Posterior cingulate gyrus (tissue), 11 donors: ENCODE measurements at places on chromosomes 1 and 21.

DNA sequence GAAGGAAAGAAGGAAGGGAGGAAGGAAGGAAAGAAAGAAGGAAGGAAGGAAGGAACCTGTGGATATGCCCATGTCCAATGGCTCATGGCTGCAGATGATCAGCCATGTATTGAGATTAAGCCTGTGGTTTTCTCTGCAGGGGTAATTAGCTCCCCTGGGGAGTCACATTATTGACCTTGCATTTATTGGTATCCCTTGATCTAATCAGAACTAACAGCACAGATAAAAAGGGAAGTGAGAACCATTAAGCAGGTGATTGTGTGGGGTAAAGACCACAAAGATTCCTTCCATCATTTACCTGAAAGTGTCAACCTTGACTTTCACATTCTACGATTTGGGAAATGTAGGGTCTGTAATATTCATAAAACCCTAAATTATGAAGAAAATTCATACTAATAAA lies 390.7 kb downstream of the BRINP2 start:
- no peak for DNase-seq

GRCh38 chr1:44717653-44718052 lies 13.3 kb downstream of the RNU5D-1 start:
- DNase-seq = no peak

DNA sequence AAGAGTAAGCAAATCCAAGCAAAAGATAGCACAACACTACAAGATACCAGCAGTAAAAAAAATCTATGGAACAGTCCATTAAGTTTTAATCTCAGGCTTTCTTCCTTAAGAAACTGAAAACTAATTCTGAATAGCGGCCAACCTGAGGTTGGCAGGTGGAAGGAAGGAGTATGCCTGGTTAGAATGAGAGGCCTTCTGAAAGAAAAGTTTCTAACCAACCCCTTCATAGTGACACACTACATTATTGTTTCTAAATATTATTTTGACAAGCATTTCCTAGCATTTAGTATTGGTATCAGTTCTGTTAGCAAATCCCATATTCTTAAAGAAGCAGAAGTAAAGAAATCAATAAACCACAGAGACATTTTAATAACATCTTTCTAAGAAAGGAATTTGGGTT lies 205.7 kb upstream of the PTBP2 start:
- DNase-seq = no peak

DNA sequence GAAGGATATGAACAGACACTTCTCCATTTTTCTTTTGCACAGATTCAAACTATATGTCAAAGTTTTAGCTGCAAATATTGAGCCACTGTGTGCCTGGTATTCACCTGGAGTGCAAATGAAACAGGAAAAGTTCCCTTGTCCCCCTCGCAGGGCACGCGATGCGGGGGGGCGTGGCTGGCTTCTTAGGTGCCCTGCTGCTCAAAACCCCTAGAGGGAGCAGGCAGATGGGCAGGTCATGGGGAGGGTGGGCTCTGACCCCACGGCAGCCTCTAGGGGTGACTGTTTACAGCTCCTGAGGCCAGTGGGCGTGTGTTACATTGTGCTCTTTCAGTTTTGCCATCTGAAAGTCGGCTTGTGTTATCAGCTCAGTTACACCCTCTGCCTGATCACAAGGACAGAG lies 931.2 kb upstream of the B3GALT2 start:
- no peak for DNase-seq

DNA sequence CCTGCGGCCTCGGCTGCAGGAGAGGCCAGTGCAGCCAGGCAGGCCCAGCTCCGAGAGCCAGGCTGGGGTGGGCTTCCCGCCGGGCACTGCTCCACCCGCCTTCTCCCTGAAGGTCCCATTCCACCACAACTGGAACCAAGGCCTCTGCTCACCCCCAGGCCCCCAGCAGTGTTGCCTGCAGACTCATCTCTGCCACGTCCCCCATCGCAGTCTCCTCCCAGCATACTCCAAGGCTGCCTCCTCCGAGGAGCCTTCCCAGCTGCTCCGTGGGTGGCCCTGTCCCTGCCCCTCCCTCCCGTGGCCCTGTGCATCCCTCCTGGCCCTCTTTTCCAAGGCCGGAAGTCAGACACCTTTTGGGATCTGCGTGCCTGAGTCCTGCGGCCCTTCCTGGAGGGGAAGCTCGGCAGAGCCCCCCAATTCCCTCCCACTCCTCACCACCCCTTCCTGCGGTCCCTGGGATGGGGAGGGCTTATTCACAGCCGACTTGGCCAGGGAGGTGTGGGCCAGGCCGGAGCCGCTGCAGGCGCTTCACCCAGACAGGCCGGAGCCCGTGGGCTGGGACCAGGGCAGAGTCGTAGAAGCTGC lies 47.6 kb downstream of the SLX9 start:
- no peak for DNase-seq

DNA sequence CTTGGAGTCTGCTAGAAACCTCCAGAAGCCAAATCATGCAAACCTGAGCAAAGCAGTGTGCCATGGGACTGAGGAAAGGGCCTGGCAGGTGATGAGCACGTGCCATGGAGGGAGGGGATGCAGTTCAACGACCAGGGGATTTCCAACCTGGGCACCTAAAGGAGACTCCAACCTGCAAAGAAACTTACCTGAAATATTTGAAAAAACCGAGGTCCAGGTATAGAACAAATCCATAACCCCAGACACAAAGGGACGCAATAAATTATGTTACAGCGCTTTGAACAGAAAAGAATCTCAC lies 8.9 kb downstream of the UBASH3A start:
- DNase-seq = no peak

- DNase-seq = peak; percentile 87
Measured at GRCh38 chr1:25766721-25767436, 33.1 kb upstream of the SELENON start.

- DNase-seq = no peak
Measured at GRCh38 chr21:46386734-46387088, 62.8 kb downstream of the PCNT start.

DNA sequence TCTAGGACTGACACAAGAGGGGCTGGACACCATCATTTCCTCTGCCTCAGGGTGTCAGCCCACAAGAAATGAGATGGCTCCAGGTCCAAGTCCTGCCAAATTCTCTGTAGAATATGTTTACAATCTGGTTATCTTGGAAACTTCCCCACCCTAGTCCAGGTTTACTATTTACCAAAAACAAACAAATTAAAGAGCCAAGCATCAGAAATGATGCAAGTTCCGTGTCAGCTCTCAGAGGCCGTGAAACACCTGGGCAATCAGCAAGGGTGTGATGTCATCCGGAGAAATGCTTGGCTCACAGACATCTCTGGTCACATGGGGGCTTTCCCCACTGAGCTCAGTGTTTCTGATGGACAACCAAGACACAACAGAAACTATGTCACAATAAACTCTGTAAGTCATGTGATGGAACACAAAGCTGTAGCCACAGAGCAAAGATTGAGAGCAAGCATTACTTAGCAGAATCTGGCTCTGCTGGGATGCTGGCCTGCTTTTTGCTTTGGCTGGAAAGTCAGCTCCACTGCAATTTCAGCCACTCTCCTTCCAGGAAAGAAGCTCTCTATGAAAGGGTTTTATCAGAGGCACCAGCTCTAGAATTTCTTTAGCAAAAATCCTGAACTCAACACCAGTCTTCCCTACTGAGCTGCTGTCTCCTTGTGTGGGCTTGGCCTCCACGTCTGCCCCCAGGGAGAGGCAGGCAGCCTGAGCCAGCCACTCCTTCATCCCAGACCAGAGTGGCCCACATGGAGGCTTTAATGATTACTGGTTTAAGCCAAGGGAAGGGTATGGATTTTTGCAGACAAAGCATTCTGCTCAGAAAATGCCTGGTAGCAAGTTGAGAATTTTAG lies 55.9 kb downstream of the NENF start:
- DNase-seq = peak; percentile 39

- DNase-seq = no peak
Measured at GRCh38 chr1:220281159-220281574, 8.9 kb upstream of the RAB3GAP2 start.

DNA sequence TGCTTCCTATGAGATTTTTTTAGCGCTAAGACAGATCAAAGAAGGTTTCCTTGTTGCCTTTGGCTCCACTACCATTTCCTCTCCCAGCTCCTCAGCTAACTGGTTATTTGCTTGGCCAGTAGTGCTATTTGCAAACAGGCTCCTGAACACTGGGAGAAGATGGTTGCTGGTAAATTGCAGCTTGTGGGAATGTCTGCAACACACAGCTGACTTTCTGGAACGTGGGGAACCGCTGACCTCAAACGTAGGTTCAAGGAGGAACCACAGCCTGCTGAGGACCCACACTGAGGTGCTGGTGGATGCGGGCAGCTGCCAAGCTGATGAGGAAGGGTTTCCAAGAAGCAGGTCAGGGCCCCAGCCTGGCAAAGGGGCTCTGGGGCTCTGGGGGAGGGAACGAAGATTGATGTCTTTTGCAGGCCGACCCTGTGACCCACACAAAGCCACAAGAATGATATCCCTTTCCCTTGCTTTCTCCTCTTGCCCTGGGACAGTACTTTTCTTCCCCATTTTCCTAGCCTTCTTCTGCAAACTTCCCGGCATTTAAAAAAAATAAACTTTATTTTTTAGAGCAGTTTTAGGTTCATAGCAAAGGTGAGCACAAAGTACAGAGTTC lies 24.8 kb downstream of the GNG4 start:
- DNase-seq = no peak

GRCh38 chr1:145706086-145706664 lies 993 bp downstream of the PDZK1 start:
- DNase-seq = no peak

DNA sequence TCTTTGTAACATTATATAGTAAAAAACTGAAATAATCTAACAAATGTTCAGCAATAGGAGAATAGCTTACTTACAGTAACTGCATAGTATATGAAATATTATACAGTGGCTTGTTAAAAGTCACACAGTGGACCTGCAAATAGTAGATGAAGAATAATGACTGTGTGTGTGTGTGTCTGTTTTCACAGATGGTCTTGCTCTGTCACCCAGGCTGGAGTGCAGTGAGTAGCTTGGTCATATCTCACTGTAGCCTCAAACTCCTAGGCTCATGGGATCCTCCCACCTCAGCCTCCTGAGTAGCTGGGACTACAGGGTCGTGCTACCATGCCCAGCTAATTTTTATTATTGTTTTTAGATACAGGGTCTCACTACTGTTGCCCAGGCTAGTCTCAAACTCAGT lies 67.3 kb upstream of the KIAA1614 start:
- no peak for DNase-seq

- DNase-seq = no peak
Measured at GRCh38 chr1:208835097-208835463, 590.9 kb upstream of the PLXNA2 start.

GRCh38 chr1:23825762-23826522 lies 713 bp upstream of the HMGCL start:
- no peak for DNase-seq

GRCh38 chr1:168637350-168637991 lies 61.1 kb downstream of the XCL1 start:
- no peak for DNase-seq

GRCh38 chr1:204971517-204972336 lies 71.3 kb upstream of the CNTN2 start:
- DNase-seq = no peak

- DNase-seq = no peak
Measured at GRCh38 chr1:172929006-172929405, 121.7 kb downstream of the TNFSF18 start.

DNA sequence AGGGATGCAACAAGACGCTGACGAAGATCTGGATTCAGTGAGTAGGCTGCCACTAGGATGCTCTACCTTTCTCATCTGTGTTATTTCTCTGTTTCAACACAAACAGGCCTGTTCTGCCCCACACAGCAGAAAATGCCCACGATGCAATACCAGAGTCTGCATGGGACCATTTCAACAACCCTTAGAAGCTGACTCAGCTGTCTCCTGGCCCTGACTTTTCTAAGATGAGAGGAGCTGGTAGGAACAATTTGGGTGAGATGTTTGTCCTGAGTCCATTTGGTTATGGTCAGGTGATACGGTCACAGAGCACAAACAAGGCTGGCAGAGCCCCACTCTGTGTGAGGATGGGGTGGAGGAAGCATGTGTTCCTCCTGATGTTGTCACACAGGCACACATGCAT lies 11.5 kb upstream of the SLC2A1 start:
- no peak for DNase-seq

DNA sequence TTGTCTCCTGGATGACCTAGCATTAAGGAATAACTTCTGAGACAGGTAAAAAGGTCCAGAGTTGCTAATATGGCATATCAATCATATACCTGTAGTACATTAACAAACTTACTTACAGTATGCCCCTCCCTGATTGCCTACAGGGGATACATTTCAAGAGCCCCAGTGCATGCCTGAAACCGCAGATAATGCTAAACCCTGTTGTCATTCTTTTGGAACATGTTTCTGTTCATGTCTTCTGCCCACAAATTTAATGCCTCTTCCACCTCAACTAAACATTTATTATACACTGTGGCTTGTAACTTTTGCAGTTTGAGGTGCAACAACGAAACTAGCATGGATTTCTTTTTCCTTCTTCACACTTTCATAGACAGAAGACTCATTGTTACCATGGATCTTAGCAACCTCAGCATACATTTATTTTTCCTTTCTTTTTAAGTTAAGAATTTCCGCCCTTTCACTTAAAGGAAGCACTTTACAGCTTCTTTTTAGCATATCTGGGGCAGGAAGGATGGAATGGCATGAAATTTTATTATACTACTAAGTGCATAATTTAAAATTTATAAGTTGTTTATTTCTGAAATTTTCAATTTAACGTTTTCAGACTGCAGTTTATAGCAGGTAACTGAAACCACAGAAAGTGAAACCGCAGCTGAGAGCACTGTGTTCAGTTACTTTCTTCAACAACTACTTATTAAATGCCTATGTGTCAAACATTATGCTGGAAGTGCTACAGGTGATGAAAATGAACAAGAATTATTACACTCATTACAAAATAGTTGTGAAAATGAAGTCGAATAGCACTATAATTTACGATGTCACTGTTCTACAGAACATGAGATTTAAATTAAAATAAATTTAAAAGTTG lies 25.3 kb downstream of the F13B start:
- DNase-seq = no peak

- peak; percentile 94 for DNase-seq
Measured at GRCh38 chr1:53238197-53239155, at the start of gene MAGOH. Gene MAGOH (minus strand): TSS chr1:53238518. CDS start chr1:53238448, 70 bp downstream.

- no peak for DNase-seq
Measured at GRCh38 chr21:40433538-40433937, 413.4 kb downstream of the DSCAM start.

DNA sequence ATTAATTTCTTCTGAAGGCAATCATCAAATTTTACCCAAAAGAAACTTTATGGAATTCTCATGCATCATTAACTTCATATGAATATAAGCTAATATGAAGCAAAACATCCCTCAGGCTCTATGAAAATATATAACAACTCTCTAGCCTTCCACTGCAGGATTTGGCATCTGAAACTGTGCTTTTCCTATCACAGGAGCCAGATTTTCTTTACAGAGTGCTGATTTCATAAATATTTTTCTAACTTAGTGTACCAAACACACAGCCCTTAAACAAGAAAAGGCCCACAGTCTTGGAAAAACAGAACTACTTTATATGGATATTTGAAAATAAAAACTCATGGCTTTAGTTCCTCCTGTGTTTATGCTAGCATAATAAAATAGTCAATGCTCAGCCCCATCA lies 559.5 kb upstream of the CHRM3 start:
- DNase-seq = no peak

GRCh38 chr21:16196001-16196400 lies 466.2 kb downstream of the USP25 start:
- DNase-seq = no peak
